ENCODE measurements at places on chromosomes 2 and 18.

DNA sequence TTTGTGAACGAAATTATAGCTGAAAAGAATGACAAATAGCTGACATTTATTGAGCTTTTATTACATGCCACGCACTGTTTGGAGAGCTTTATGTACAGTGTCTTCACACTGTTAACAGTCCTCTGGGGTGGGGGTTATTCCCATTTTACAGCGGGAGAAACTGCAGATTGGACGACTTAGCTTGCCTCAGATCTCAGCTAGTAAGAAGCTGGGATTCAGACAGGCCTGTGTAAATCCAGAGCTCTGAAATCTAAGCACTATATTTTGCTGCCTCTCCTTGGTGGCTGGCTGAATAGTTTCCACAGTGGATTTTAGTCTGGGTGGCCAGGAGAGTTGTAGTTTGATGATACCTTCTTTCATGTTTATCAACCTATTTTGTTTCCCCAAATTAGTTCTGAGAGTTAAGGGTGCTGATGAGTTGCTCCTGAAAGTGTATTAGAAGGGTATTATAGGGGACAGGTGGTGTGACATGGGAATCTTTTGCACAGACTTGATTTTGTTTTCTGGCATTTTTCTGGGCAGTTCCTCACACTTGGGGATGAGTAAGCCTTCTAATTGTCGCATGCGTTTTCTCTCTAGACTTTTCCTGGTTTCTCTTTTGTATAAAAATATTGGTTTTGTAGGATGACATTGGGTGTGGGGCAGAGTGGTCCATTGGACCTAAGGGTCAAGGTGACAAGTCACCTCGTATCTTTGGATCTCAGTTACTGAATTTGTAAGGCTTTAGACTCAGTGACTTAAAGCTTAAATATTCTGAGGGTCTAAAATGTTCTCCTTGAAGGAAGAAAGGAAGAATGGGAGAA is 1.5 kb downstream of the ACSL3 start:
- DNase-seq: no peak

DNA sequence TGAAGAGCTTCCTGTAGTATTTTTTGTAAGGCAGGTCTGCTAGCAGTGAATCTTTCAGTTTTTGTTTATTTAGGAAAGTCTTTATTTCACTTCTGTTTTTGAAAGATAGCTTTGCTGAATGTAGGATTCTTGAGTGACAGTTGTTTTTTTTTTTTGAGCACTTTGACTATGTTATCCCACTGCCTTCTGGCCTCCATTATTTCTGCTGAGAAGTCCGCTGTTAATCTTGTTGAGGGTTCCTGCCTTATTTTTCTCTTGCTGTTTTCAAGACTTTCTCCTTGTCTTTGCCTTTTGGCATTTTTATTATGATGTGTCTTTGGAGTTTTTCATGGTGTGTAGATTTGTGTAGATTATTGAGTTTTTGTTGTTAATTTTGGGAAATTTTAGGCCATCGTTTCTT is 21.9 kb downstream of the RBFA start:
- no peak for DNase-seq

- DNase-seq: no peak
Measured at GRCh38 chr2:217669831-217670230, 333.0 kb downstream of the TNS1 start.

DNA sequence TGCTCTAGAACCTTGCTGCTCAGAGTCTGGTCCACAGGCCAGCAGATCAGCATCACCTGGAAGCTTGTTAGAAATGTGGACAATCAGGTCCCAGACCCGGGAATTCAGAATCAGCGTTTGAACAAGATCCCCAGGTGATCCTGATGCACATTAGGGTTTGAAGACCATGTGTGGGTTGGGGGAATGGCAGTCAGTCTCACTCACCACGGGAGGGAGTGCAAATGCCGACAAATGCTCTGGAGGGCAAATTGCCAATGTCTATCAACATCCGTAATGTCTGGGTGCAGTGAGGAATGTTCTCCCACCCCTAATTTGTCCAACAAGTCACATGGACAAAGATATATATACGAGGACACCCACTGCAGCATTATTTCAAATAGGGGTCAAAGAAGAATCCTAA is 34.5 kb downstream of the INPP5D start:
- DNase-seq: peak; percentile 4

- peak; percentile 84 for DNase-seq
Measured at GRCh38 chr2:37648331-37649011, 23.0 kb downstream of the CDC42EP3 start.

DNA sequence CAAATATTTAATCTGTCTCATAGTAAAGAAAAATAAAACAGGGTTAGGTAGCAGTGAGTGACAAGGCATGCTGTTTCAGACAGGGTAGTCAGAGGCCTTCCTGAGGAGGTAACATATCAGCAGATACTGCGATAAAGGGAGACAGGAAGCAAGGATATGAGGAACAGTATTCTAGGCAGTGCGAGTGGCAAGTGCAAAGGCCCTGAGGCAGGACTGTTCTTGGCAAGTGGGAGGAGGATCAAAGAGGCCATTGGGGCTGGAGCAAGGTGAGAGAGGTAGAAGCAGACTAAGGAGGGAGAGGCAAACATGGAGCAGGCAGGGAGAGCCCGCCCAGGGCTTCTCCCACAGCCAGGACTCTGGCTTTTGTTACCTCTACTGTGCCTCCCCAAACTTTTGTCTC is 33.6 kb downstream of the GAD1 start:
- no peak for DNase-seq

DNA sequence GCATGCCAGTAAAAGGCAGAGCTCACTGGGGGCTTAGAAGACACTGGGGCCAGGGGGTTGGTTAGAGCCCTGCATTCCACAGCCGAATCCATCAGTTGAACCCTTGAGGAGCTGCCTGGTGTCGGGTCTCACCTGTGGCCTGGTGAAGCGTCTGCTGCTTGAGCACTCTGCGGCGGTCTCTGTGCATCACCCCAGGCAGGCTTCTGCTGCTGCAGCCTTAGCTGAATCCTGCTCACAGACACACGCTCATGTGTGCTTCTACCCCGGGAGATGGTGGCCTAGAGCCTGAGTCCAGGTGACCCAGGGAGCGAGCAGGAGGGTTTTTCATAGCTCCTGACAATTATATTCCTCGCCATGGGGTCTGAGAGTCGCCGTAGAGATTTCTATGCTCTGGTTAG is 192.1 kb downstream of the MGAT5 start:
- no peak for DNase-seq

- no peak for DNase-seq
Measured at GRCh38 chr18:33751613-33752221, 173.7 kb downstream of the ASXL3 start.

DNA sequence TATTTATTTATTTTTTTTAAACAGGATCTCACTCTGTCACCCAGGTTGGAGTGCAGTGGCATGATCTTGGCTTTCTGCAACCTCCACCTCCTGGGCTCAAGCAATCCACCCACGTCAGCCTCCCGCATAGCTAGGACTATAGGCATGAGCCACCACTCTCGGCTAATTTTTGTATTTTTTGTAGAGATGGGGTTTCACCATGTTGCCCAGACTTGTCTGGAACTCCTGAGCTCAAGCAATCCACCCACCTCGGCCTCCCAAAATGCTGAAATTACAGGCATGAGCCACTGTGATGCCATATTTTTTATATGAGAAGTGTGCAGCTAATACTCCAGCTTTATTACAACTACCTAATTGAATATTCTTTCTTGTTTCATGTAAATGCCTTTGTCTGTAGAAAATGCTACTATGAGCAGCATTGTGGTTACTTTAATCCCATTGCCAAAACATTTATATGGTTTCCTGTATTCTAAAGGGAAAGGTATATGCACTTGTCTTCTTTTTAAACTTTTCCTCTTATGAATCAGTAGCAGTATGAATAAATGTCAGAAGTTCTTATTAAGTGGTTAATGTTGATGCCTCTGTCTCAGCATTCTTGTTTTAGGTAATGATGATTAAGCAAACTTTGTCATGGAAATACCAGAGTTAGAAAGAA is 9.5 kb upstream of the BCL2L11 start:
- DNase-seq: no peak

- no peak for DNase-seq
Measured at GRCh38 chr18:5159080-5159479, 38.0 kb downstream of the AKAIN1 start.

DNA sequence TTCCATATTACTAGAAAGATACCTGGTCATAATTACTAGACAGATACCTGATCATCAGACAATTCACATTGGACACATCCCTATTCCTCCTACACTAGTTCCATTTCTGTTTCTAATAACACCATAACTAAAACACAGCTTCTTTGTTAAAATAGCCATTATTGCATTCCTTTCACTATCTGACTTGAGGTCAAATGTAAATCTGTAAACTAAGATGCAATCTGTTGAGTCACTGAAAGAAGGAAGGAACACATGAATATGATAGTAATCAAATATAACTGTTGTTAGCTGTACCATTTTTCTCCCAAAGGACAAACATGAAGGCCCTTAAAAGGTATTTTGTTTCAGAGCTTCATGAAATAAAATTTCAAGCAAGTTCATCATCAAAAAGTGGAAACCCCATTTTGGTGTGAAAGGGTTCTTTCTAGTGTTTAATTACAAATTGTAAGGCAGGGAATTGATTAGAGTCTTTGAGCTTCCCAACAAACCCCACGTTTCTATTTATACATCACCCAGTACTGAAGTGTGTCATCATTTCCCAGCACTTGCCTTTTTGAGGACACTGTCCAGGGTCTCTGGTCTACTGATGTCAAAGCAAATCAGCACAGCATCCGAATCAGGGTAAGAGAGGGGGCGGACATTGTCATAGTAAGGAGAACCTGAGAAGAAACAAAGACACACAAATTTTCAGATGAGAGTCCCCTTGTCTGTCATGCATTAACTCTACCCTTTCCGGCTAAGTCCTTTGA is 13.0 kb downstream of the RND3 start:
- DNase-seq: no peak

- DNase-seq: peak; percentile 76
Measured at GRCh38 chr2:72127401-72128058, 20.1 kb downstream of the CYP26B1 start.

DNA sequence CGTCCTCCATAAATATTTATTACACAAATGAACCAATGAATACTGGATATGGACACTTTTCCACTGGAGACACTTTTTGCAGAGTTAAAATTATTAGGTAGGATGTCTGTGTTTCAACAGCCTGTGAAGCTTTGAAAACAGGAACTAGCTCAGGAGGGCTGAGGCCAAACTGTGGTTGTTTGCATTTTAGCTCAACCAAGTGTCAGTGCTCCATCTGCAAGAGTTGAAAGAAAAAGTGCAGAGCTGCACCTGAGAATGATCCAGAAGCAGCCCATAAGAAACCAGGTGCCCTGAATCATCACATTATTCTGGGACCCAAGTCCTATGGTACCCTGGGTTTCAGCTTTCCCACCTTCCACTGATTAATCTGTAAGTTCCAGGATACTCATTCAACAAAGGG is 180.4 kb downstream of the TRIB2 start:
- no peak for DNase-seq

- no peak for DNase-seq
Measured at GRCh38 chr18:25244170-25244569, 107.8 kb downstream of the ZNF521 start.

All from suprapubic skin (tissue), 4 donors.